ENCODE measurements at places on chromosomes 1 and 21.

DNA sequence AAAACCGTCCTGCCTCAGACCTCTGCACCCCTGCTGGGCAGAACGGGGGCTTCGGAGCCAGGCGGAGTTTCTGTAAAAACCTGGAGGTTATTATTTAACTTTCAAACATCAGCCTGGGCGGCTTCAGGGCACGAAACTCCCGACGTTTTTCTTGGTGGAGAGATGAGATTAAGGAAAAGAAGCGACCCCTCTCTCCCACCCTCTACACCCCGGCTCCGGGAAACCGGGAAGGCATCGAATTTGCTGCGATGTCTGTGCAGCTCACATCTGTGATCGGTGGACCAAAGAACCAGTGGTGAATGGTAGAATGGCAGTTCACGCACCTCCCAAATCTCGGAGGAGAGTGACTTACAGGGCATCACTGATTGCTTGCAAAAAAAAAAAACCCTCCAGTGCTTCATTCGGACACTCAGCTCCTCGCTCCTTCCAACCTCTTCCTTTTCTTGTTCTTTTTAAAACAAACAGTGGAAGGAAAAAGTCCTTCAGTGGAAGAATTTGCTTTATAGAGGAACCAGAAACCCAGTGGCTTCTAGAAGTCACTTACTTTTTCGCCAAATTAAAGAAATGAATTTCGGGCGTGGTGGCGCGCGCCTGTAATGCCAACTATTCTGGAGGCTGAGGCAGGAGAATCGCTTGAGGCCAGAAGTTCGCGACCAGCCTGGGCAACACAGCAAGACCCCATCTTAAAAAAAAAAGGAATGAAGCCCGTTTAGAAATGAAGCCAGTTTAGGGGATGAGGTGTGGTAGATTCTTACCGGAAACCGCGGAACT is 884 bp downstream of the PHACTR4 start:
- DNase-seq, result peak; percentile 63

GRCh38 chr1:182274618-182275017 is 117.0 kb downstream of the GLUL start:
- DNase-seq, result no peak

- no peak for DNase-seq
Measured at GRCh38 chr1:203913073-203913521, 51.7 kb downstream of the SNRPE start.

- no peak for DNase-seq
Measured at GRCh38 chr1:247400685-247401084, 15.3 kb upstream of the NLRP3 start.

DNA sequence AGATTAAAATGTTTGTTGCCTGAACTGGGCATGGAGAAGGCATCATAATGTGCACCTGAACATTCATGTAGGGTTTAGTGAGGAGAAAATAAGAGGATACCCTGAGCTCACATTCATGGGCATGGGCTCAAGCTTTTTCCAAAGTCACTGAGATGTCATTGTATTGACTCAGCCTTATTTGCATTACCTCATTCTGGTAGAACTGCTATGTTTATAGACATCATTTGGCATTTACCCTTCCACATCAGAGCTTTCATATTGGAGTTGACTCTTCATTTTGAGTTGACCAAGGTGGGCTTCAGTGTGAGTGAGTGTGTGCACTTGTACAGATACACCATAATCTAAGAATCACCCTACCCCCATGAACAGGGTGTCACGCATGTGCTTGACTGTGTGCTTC is 143.2 kb downstream of the PBX1 start:
- DNase-seq, result peak; percentile 51

GRCh38 chr1:41611932-41612450 is 127.5 kb upstream of the EDN2 start:
- no peak for DNase-seq

GRCh38 chr1:61447968-61448430 is 276.9 kb downstream of the TM2D1 start:
- no peak for DNase-seq

GRCh38 chr1:33341190-33341589 is 20.3 kb upstream of the A3GALT2 start:
- peak; percentile 59 for DNase-seq

DNA sequence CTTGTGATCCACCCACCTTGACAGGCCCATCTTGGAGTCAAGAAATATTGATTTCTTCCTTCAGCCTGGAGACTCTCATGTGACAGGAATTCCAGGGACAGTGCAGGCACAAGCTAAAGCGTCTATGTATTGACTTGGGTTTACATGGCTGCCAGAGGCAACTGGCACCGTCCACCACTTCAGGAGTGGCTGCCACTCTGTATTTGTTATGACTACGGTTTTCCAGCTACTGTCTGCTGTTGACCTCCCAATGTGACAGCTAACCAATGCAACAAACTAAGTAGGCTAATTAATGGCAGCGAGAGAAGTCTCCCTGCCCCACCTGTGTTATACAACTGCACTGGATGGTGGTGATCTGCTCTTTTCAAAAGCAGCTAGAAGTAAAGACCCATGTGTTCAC is 56.9 kb downstream of the CD58 start:
- DNase-seq, result no peak
